ENCODE measurements at places on chromosomes 1 and 21.

- DNase-seq = no peak
Measured at GRCh38 chr1:67110352-67110751, 24.4 kb downstream of the C1orf141 start.

GRCh38 chr1:81351864-81352263, 448.9 kb upstream of the ADGRL2 start:
- DNase-seq = no peak

DNA sequence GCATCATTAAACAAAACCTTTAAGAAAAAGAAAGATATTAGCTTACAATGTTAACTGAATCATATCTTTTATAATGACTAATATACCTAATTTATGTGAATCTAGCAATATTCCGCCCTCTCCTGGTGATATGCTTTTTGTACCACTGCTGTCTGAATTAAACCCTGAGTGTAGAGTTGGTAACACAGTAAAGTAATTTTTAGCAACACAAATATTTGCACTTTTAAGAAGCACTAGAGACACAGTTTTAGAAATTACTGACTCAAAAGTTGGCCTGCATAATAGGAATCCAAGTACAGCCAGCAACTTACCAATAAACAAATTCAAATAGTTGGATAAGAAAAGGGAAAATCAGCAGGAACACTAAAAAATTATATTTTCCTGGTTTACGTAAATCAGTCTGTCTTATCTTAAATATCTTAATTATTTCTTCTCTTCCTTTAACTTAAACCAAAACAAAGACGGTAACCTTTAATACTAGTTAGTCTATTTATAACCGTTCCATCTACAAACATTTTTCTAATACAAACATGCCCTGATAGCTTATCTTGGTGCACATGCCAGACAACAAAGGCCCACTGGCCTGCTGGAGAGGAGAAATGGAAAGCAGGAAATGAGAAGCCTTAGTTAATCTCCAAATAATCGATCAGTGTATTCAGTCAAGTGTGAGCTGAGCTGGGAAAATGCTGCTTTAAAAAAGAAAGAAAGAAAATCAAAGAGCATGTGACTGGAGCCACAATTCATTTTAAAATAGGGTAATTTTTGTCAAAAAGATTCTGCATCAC, 246.0 kb downstream of the RERE start:
- no peak for DNase-seq

DNA sequence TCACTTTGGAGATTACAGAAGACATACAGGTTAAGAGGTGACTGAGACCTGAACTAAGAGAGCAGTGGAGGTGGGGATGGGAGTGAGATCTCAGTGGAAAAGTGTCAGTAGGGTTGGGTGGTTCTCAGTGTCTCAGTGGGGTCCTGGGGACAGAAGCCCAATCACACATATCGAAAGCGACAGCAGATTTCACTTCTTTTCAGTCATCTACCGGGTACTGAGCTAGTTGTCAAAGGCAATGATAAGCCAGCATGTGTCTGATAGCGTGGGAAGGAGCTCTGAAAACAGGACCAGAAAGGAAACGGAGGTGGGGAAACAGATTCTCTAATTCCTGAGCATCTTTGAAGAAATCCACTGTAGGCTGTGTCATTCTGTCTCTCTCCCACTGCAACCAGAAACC, 59.5 kb downstream of the RHOU start:
- no peak for DNase-seq

DNA sequence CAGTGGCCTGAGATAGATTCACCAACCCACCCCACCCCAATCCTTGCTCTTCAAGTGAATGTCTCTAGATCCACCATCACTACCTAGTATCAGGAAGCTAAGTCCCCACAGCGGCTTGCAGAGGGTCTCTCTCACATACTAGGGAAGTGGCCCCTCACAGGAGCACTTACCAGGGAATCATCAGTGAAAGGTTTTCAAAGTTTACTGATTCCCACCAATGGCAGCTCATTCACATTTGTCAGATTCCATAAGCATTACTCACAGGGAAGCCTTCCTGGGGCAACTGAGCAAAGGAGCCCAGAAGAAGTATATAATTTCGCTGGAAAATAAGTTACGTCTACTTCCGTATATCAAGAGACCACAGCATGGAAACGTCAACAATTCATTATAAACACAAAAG, 120.8 kb downstream of the GREM2 start:
- DNase-seq = no peak

DNA sequence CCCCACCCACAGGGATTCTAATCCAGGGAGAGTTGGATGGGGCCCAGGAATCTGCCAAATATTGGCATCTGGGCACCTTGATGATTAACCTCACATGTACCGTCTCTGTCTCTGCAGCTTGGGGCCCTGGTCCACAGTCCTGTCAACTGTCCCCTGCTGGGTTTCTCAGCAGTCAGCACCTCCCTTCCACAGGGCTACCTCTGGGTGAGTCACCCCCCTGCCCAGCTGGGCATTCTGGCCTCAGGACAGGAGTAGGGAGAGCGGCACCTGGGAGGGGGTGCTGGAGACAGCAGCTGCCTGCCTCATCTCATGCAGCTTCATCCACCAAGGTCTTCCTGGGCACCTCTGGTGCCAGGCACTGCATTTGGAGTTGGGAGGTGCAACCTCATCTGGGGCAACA, 100.6 kb upstream of the ACTL8 start:
- DNase-seq = no peak

DNA sequence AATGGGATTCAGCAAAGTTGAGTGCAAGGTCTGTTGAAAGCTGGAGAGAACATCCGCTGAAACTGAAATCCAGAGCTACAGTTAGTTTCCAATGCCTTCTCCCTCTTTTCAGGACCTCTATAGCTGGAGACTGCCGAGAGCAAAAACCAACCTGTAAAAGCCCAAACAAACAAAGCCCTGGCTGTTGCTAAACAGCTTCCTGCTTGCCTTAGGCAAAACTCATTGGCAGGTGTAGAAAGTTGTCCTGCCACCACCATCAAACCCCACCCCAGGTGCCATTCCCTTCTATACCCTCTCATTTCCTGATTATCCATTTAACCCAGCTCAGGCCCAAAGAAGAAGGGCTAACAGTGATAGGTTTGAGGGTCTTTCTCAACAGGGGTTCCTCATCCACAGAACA, 24.7 kb downstream of the SCYL3 start:
- DNase-seq = no peak

DNA sequence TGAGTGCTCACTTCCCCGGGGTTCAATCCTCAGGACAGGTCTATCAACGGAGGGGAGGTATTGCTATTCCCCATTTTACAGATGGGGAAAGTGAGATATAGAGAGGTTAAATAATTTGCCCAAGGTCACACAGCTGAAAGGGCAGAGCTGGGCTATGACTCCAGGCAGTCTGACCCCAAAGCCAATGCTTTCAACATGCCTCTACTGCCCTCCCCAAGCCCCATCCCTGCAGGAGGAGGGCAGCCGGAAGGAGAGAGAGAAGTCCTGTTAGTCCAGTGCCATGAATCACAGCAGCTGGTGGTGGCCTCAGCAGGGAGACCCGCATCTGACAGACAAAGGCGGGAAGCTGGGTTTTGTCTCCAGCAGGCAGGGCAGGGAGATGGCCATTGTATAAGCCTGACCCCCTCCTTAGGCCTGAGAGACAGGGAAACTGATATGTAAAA, 20.0 kb upstream of the CLIC4 start:
- DNase-seq = no peak

GRCh38 chr1:208604295-208604694, 360.1 kb upstream of the PLXNA2 start:
- no peak for DNase-seq

DNA sequence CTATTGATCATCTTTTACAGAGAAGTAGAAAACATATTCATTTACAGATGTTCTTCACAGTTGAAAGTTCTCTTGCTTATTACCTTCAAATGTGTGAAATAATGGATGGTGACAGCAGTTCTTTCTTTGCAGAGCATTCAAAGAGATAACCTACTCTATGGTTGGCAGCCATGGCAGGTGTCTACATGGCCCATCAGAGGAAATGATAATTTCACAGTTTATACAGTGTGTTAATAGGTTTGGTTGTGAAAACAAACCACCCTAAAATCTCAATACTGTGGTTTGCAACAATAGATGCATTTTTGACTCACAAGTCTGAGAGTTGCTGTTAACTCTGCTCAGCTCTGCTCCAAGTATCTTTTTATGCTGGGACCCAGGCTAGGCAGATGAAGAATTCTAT, 241.2 kb upstream of the SAMSN1 start:
- no peak for DNase-seq

GRCh38 chr1:209059981-209060380, 523.5 kb upstream of the CAMK1G start:
- DNase-seq = no peak

DNA sequence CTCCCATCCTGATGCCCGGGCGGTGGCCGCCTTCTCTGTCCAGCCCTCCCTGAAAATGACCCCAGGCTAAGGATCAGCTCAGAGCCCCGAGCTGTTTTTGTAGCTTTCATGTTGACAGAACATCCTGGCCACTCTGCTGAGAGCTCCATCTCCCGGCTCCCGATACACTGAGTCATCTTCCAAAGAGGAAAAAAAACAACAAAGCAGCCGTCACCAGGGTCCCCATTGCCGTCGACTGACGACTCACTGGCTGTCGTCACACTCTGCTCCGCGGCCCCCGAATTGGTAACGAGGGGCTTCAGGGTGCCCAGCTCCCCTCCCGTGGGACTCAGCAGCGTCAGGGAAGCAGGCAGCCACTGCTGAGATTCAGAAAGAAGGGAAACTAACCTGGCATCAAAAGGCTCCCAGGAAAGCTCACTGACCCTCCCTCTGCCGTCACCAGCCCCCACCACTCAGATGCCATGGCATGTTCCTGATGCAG, 67.2 kb downstream of the CD46 start:
- no peak for DNase-seq

- DNase-seq = no peak
Measured at GRCh38 chr21:27495836-27496235, 528.9 kb upstream of the ADAMTS5 start.

DNA sequence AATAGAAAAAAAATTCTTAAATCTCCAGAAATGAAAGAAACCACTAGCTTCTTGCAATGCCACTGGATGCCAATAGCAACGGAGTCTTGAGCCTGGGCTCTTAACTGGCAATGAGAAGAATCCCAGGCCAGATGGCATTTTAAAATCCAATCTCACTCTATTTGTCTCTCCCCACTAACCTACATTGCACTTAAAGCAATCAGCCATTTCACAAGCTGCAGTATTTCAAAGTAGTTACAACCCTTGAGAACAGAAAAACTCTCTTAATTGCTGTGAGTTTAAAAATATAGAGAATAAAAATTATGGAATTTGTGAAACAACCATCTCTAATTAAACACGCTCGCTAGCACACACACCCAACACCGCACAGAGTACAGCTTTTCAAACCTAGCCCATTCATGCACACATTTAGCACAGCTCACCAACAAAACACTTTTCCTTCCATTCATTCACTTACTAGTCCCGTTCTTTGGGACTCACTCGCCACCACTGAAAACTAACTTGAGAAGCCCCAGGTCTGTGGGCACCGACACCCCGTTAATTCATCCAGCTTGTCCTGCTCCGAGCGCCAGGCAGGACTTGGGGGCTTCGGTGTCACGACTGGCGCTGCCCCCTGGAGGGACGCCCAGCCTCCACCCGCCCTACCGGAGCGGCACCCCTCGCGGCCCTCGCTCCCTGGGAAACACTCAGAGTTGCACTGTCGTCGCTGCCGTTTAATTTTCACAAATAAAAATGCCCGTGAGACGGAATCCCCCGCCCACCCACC, 1.0 kb downstream of the DDAH1 start:
- no peak for DNase-seq

- no peak for DNase-seq
Measured at GRCh38 chr1:183365093-183365492, 53.1 kb downstream of the NMNAT2 start.

GRCh38 chr1:202575918-202576653, 134.2 kb downstream of the SYT2 start:
- no peak for DNase-seq

GRCh38 chr21:31665397-31665796, 5.9 kb downstream of the SOD1 start:
- DNase-seq = no peak

DNA sequence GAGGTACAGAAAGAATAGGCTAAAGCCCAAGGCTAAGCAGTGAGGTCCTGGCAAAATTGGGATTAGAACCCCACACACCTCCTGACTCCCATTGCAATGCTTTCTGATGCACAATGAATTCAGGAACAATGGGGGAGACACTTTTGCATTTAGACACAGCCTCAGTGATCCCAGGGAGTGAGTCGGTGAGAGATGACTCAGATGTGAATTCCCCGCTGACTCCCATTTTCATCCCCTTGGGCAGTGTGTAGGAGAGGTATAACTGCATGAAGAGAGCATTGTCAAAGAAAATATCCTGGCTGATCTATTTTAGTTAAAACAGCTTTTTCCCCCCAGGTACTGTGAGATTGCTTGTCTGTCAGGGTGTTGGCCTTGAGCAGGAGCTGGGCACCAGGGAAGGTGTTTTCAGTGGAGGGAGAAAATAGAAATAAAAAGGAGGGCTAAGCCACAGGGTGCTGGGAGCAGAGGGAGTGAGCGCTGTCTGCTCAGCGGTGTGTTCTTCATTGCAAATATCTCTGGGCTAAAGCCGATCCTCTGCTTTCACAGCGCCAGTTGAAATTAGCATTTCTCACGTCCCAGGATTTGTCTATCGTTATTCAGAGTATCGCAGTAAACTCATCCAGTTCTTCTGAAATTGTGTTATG, 247.7 kb upstream of the PTBP2 start:
- no peak for DNase-seq

GRCh38 chr1:46802901-46803574, 4.2 kb downstream of the CYP4B1 start:
- DNase-seq = no peak

All from naive thymus-derived CD8-positive, alpha-beta T cell (primary cell).